ENCODE measurements at places on chromosomes 7 and 10.

- peak; percentile 65 for DNase-seq
Measured at GRCh38 chr7:51430480-51431086, 114.0 kb upstream of the COBL start.

DNA sequence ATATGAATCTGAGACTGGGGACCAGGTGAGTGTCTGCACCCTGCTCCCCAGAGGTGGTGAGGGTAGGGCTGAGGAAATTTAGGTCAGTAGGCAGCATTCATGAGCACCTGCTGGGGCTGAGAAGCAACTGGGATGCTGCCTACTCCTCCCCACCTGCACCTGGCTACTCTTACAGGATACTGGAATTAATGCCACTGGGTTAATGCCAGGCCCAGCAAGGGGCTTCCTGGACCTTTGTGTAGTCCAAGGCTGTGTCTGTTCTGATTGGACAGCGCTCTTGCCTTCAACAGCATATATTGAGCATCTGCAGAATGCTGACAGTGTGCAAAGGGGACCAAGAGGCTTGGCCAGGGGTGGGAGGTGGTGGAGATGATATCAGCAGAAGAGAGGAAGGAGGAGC is 32.1 kb downstream of the ADCYAP1R1 start:
- no peak for DNase-seq

GRCh38 chr10:114754445-114755320 is 66.9 kb upstream of the FHIP2A start:
- DNase-seq = no peak

DNA sequence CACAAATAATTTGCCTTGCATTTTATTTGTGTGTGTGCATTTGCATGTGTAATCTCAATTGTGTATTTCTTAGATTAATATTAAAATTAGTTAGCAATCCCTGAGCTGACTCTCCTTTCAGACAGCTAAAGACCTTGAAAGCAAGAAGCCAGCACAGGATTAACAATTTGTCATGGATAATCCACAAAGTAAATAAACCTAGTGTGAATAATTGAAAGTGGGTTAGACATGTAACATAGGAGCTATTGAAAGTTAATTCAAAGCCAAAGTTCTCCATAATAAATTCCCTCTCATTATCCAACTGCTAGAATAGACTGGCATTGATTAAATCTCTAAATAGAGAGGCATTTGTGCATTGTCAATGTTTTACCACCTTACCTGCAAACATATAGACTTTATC is 326.1 kb downstream of the PLXDC2 start:
- DNase-seq = no peak

- DNase-seq = no peak
Measured at GRCh38 chr10:42955493-42955889, 121.4 kb upstream of the RET start.

- DNase-seq = no peak
Measured at GRCh38 chr10:122221958-122222357, 49.1 kb upstream of the BTBD16 start.

- no peak for DNase-seq
Measured at GRCh38 chr10:132507409-132507955, 30.1 kb upstream of the INPP5A start.

GRCh38 chr10:71842422-71842821 is 8.6 kb downstream of the PSAP start:
- DNase-seq = no peak

DNA sequence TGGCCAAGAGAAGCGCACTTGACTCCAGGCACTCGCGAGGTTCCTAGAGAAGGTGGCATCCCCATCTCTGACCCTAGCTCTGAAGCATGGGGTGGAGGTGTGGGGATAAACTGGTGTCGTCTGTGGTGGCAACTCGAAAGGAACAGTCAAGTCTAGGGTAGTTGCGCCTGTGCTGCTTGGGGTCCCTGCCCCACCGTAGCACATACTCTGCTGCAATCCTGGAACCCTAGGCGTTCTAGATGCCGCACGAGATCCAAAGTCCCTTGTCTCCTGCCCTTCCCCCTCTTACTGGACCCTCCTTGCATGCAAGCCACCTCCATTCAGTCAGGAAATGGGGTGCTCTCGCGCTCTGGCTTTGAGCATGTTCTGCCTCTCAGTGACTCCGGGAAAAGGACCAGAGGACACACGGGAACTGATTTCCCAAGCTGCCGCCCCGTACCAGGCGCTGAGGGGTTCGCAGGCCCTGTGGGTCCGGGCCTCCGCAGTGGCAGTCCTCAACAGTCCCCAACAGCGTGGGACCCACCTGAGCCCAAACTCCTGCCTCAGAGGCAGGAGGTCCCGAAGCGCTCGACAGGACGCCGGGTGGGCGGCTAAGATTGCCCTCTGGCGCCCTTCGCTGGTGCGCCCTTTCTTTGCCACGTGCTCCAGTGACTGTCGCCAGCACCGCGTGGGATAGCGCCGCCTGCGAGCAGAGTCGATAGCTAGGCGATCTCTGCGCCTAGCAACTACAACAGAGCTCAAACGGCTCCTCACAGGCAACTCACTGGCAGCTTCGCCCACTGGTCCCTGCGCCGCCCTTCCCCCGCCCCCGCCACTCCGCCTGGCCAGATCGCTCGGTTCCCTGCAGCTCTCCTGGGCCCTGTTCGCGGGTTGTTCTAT is 452.0 kb downstream of the REEP3 start:
- DNase-seq = no peak

Measured in ACHN (cell line).